Epithelial cell of proximal tubule (primary cell): ENCODE measurements at places on chromosomes 7 and 10.
A peak's percentile ranks its signal among the peaks of the same experiment; 100 is the strongest.

GRCh38 chr10:79926037-79926436, 22.9 kb downstream of the SFTPD start:
- no peak for DNase-seq

DNA sequence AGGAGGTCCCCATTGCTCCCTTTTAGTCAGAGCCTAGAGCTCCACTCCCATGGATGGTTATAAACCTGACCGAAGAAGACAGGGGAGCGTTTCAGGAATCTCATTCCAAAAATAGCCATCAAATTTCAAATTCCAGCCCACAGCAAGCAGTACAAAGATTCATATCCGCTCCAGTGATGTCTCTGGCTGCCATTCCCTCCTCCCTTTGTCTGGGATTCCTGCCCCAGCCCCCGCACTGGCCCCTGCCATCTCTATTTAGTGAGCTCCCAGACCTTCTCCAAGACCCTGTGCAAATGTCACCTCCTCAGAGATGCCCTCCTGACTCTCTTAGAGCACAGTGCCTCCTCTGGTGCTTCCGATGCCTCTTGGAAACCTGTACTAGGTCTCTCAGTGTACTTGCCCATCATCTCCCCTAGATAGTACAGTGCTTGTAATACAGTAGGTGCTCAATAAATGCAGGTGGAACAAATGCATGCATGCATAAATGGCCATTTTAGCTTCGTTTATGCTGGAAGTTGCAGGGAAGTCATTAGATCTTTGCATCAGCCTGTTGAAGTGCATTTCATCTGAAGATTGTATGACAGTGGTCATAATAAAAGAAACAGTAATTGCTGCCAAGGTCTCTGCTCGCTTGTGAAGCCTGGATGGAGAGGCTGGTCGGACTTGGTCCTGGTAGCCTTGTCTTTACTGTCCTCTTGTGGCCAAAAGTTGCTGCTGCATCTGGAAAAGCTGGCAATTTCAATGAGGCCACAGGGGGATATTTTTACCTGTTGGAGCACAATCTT, 32.0 kb upstream of the HABP2 start:
- no peak for DNase-seq

GRCh38 chr10:109386921-109387320, 536.4 kb downstream of the XPNPEP1 start:
- no peak for DNase-seq

DNA sequence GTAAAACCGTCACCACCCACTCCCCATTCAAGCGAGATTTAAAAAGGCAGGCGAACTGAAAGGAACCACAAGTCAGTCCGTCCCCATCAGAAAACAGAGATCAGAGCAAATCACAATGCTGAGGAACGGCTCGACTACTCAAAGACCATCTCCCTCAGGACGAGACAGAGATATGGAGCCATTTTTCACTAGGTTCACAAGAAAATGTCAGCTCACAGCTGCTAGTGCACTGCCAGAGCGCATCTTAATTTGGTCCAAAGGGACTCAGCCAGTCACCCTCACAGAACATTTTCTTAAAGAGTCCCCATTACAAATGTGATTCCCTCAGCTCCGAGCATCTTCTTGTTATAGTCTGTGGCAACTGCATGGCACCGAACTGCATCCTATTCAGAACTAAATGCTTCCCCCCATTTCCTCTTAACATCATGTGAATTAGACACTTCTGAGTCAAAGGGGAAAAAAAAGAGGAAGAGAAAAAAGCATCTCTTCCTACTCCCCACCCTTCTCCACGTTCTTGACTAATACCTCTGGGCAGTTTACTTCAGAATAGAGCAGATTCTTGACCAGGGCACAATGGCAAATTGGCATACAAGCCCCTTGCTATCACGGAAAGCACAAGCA, 683.9 kb downstream of the MAGI2 start:
- no peak for DNase-seq

GRCh38 chr7:92811158-92811557, 25.2 kb downstream of the CDK6 start:
- no peak for DNase-seq

DNA sequence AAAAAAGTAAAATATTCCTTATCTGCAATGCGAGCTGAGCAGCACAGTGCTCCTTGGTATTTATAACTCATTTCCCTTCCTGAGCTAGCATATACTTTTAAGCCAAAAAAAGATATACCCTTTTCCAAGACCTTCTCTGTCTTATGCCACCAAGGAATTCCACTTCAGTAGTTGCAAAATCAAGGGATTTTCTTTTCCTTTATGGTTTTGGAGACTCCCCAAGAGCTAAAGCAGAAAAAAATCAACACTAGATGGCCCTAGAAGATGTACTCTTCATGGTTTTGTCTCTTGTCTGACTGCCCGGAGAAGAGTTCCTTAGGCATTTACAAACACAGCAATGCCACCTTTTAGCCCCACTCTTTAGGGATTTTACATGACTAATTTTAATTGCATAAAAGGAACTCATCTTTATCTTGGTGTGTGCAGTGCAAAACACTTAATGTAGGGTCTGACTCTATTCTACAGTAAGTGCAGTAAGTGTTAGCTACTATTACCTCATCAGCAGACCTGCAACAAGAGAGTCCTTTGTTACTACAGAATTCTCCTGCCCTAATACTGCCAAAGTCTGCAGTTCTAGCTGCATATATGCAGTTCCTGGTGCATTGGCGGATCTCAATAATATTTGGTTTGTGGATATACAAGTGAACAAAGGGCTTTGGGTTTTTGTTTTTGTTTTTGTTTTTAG, 443.3 kb downstream of the GFRA1 start:
- no peak for DNase-seq

- no peak for DNase-seq
Observed at GRCh38 chr7:44094365-44094764, 9.8 kb upstream of the AEBP1 start.

DNA sequence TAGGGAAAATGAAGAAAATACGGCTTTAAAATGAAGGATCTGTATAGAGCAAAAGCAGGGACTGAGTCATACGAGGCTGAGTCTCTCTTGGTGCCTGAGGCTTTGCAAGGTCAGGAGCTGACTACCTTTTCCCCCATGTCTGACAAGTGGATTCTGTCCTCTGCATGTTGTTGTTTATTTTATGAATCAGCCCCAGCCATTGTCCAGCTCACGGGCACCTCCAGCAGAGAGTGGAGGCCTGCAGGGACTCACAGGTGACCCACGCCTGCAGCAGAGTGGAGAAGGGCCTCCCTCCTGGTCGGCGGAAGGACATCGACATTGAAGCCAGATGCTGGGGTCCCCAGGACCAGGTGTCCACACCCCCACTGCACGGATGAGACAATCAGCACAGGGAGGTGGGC, 233.9 kb downstream of the WDR37 start:
- no peak for DNase-seq

DNA sequence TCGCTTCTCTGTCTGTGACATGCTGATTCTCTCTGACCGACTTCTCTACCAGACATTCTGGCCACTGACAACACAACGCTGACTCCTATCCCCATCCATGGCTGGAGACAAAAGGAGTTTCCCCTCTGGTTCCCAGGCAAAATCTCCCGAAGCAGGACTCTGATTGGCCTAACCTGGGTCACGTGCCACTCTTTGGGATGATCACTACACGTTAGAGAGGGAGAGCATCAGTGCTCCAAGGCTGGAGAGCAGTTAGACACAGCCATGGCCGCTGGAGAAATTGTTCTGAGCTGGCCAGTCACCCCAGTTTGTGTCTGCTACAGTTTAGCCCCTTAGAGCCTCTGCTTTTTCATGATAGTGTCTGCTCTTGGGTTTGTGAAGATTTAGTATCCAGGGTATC, 38.9 kb downstream of the ADAMTS14 start:
- DNase-seq = no peak

DNA sequence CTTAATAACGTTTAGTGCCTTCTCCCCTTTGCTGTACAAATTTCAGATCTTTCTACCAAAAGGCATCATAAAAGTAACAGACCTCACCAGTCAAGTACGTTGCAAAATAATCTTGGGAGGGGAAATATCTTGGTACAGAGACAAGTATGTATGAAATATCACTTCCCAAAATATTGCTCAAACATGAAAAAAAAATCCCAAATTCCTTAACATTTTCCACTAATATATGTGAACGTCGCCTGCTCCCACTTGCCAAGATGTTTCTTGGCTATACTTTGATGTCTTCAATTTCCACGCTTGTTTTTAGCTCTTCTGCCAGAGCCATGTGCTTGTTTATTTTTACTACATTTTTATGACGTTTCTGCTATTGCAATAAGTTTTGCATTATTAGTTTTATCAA, 223.5 kb downstream of the PLXNA4 start:
- no peak for DNase-seq

- no peak for DNase-seq
Observed at GRCh38 chr7:6251653-6252052, 20.8 kb downstream of the CYTH3 start.

DNA sequence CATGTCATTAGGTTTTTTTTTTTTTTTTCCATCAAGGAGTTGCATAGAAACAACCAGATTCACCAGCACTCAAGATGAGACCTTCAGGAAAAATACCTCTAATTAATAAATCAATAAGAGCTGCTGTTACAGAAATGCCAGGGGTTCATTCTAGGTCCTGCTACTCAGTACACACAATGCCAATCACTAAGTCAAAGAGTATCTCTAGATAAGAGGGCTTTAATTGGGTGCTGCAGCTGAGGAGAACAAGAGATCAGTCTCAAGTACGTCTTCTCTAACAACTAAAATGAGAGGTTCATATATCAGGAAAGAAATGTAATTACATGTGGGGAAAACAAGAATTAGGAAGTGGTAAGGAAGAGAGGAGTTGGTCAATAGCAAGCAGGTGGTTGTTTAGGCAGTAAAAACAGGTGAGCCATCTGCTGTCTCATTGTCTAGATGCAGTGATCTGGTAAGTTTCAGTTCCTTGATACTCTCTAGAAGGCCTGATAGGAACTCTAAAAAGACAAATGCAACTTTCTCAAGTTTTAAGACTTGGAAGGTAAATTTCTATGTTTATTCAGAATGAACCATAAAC, 272.9 kb upstream of the ZWINT start:
- DNase-seq = no peak

DNA sequence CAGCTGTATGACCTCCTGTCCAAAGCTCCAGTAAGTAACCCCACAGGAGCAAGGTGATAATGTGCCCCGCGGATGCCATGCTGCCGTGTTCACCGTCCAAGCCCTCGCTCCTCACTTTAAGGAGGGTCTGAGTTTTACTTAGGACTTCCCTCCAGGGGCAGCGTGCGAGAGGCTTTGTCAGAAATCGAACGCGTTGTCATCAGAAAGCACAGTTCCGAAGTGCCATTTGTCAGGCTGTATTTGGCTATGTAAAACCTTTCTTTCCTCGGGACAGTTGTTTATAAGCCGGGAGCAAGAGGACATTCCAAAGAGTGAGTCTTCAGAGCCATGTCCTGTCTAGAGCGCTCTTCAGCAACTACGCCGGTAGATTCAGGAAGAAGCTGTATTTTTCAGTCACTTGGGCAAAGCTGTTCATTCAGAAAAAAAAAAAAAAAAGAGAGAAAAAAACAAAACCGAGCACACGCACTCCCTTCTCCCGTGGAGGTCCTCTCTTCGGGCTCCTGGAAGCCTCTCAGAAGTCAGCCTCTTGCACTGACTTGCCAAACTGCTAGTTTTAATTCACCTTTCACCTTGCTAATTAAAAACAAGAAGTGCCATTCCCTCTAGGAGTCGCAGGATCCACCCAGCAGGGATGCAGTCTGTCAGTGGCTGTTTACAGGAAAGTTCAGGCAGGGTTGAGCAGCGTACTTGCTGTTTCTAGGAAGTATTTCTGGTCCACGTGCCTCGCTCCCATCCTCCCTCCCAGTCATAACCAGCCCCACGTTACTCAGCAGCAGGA, at the start of gene SEMA3E:
TSS of gene SEMA3E (minus strand) at position 676 of the 778 bp plus-strand sequence.
- DNase-seq = peak; percentile 31

DNA sequence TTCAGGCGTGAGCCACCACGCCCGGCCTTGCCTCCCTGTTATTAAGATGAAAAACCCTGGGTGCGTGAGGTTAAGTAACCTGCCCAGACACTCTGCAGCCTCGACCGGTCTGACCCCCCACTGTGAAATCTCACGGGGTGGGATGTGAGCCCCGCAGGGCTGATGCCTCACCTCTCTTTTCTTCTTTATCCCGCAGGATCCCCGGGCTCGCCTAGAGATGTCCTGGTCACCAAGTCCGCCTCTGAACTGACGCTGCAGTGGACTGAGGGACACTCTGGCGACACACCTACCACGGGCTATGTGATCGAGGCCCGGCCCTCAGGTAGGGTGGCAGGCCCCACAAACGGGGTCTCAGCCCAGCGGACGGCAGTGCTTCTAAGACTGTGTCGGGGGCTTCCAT, 461.1 kb upstream of the FOXK1 start:
- DNase-seq = no peak

- no peak for DNase-seq
Observed at GRCh38 chr10:126926568-126926967, 21.3 kb downstream of the DOCK1 start.

DNA sequence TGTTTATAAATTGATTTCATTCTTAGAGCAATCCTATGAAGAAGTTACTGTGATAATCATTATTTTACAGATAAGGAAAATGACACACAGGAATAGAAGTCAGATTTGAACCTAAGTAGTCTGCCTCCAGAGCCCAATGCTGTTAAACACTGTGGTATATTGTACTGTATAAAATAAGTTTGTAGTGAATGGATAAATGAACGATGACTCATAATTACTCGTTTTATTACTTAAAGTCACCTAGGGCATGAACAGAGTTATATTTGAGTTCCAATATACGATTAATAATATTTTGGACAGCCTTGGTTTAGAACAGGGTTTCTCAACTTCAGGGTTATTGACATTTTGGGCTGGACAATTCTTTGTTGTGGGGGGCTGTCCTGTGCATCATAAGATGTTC, 7.8 kb upstream of the BTRC start:
- no peak for DNase-seq

- DNase-seq = no peak
Observed at GRCh38 chr10:10824591-10825148, 193.0 kb upstream of the CELF2 start.

DNA sequence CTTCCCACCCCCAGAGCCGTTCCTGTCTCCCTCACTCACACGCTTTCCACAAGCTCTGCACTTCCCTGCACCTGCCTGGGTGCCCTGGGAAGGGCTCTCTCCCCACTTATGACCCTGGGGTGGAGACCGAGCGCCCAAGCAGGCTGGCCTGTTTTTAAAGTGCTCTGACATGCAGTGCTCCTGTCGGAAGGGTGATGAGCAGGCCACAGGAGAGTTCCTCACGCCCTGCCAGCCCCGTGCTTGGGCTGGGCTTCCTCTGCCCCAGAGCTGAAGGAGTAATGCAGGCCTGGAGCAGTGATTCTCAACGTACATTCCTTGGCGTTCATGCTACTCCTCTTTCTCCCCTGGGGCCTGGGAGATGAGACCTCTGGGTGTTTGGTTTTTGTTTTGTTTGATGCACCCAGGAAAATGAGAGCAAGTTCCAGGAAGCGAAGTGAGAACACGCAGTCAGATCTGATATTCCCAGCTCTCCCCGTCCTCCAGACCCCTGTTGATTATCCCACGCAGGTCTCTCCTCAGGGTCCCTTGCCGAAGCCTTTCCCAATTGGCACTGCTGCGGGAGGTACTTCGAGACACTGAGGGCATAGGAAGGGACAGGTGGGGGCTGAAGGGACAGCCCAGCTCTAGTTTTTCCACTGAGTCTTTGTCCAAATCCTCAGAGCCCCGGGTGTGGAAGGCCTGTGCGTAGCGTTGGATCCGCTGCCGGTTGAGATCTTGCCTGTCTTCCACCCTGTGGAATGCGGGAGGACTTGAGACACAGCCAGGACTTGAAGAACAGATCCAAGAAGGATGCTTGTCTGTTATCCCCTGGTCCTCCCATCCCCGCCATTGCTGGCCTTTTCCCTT, 14.1 kb downstream of the TRPV6 start:
- no peak for DNase-seq

GRCh38 chr7:13989126-13989948, at the start of gene ETV1:
Gene ETV1, minus strand, starts transcription at chr7:13989666. Its CDS starts 614 bp downstream, at chr7:13989052.
- peak; percentile 43 for DNase-seq
